Left ventricle myocardium inferior (tissue), 1 donor: ENCODE measurements at places on chromosomes 12 and 14.

- DNase-seq = no peak
Measured at GRCh38 chr12:120118321-120119061, 1.9 kb upstream of the RAB35 start.

GRCh38 chr14:65007202-65007601 lies 20.5 kb downstream of the FNTB start:
- no peak for DNase-seq

- no peak for DNase-seq
Measured at GRCh38 chr12:81465876-81466275, 293.3 kb downstream of the PPFIA2 start.

- no peak for DNase-seq
Measured at GRCh38 chr14:67815573-67816225, 691 bp downstream of the ZFYVE26 start.

DNA sequence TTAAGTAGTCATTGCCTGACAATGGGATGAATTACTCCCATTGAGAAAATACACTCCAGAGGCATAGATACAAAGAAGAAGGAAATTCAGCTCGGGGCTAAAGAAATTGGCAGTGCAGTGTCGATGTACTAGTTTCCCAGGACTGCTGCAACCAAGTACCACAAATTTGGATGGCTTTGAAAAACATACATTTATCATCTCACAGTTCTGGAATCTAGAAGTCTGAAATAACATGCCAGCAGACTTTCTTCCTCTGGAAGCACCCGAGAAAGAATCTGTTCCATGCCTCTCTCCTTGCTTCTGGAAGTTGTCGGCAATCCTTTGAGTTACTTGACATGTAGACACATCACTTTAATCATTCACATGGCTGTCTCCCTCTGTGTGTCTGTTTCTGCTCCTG lies 101.9 kb downstream of the TMTC3 start:
- no peak for DNase-seq

DNA sequence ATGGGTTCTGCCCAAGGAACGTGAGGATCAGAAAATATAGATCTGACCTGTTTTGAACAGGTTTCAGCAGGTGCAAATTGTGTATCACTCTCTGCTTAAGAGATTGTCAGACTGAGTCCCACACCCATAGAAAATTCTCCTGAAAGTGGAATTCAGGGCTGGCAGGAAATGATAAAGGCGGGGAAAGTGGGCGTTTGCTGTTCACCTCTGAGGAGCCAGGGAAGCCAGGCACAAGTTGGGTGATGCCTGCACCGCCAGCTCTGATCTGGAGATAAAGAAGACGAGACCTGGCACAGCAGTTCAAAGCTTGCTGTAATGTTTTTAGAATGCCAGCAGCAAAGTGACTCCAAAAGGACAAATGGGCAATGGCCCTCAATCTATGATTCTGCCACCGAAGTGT lies 356.5 kb upstream of the SOX5 start:
- DNase-seq = no peak

DNA sequence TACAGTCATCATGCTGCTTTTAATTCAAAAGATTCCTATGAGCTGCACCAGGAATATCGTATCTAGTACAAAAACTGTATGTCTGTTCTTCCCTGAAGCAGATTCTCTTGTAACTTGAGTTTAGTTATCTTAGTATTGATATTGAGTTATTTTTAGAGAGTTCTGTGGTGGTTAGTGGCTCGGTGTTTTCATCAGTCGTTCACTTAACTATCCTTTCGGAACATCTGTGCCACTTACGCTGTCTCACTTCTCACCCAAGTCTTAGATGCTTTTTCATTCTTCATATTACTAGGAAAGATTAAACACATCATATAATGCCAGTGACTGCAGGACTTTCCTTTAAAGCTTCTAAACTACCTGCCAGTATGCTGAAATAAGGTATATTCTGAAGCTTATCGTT lies 251.0 kb downstream of the FBXL14 start:
- no peak for DNase-seq

- DNase-seq = no peak
Measured at GRCh38 chr14:75607044-75607443, 28.6 kb downstream of the FLVCR2 start.

- no peak for DNase-seq
Measured at GRCh38 chr12:52614381-52615207, 3.8 kb downstream of the KRT73 start.

GRCh38 chr14:101257551-101257950 lies 303.7 kb upstream of the DIO3 start:
- DNase-seq = no peak

GRCh38 chr12:9793779-9794395 lies 33.2 kb upstream of the CD69 start:
- no peak for DNase-seq

DNA sequence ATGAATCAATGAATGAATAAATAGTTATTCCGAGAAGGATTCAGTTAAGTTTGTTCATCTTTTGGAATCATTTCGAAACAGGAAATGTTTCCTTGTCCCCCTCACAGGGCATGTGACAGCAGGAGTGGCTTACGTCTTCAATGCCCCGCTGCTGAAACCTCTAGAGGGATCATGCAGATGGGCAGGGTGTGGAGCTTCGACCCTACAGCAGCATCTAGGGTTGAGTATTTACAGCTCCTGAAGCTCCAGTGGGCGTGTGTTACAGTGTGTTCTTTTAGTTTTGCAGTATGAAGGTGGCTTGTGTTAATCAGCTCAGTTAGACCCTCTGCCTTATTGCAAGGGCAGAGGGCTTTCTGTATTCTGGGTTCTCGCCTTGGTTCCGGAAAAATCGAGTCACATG lies 2.6 kb downstream of the NAV3 start:
- no peak for DNase-seq

DNA sequence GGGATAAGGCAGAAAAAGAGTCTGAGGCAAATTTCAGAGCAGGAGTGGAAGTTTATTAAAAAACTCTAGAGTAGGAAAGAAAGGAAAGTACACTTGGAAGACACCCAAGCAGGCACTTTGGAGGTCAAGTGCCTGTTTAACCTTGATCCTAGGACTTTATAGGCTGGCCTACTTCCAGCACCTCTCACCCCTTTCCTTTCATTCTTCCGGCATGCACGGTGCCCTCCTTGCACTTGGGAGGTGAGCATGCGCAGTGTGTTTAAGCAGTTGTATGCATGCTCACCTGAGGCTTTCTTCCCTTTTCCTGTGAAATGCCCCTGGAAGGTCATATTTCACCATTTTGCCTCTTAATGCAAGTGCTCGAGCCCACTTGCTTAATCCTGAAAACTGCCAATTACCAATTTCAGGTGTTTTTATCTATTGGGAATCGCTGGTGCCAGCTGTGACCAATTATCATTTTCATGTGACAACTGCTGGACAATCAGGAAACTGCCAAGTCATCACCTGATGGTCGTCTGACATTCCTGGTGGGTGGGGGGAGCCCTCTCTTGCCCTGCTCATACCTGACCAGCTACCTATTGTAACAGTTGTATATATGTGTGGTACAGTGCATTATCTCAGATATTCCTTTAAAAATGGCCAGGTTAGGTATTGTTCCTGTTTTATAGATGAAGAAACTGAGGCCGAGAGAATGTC lies 53.5 kb downstream of the SUDS3 start:
- no peak for DNase-seq

DNA sequence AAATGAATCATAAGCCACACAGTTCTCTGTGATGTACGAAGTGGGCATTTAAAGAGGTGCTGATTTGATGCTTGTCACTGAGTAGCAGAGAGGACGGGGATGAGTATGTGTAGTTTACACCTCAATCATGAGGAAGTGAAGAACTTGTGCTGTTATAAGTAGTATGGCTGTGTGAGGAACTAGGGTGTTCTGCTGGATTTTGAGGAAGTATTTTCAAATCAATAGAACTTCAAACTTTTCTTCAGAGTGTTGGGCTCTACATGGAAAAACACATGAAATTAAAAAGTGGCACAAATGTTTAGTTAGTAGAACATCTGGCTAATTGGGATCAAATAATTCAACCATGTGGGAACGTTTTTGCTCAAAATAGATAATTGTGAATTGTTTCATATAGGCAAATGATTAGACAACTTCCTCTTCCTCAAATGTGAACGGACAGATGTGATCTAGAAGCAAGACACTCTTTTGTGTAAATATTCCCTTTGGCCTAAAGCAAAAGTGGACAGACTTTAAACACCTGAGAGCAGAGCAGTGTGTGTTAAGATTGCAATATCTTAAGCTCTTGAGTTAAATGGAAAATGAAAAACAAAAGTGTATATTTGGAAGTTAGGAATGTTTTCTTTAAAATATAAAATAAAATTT lies 168.5 kb downstream of the NAV3 start:
- no peak for DNase-seq

DNA sequence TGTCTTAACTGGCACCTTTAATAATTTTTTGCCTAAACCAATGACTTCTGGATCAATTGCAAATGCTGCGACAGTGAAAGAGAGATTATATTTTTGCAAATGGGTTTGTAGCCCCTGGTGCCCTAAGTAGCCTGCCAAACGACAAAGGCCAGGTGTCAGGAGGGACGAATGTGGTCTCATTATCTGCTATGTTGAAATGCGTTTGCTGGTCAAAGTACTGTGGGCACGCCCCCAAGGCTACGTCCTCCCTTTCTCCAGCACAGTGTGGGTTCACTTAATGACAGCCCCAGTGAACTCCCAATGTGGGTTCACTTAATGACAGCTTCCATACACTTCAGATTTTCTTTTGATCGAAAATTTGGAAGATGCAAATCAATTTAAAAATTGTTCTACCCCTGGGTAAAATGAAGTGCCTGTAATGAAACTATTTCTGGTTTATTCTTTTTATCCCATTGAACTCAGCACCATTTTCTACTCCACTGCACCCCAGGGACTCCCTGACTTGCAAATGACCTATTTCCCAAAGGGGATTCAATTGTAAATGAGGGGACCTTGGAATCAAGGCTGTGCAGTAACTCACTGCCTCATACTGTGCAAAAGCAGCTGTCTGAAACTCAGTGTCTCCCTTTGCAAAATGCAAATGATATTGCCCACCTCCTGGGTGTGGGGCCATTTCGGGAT lies 1.4 kb downstream of the SERPINA11 start:
- no peak for DNase-seq

DNA sequence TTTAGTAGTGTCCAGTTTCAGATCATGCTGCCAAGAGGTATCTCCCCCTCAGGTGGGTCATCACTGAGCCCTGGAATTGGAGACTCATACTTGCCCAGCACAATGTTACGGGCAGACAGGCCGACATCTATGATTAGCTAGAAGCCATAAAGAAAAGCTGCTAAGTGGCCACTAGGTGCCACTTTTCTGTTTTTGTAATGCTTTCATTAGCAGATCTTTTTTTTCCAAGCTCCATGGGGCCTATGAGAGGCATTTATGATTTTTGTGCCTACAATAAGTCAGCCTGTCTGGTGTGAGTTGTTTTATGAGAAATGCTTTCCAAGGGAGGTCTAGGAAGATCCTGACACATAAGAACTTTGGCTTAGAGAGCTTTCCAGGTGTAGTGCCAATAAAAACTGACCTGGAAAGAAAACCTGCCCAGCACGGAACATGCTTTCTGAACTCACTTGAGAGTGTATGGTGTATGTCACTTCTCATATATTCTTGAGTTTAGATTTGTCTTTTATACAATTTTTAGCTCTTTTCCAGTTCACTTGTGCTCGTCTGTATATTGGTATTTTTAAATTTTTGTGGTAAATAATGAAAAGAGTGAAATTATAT lies 21.8 kb upstream of the SMCO2 start:
- DNase-seq = no peak

- DNase-seq = no peak
Measured at GRCh38 chr12:64696080-64696741, 63.0 kb downstream of the GNS start.

DNA sequence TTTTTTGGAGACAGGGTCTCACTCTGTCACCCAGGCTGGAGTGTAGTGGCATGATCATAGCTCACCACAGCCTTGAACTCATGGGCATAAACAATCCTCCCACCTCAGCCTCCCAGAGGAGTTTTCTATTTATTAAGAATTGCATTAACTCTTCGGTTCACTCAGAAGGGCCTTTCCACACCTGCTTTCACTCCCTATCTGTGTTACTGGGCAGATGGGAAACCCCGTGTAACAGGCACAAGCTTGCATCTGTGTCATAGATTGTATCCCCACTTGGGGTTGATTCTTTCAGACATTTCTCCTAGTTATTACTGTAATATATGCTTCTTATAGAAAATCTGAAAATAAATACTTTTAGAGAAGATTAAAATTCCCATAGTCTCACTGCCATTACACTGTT lies 38.7 kb downstream of the STX2 start:
- DNase-seq = no peak

GRCh38 chr14:92649934-92650545 lies 98.4 kb downstream of the LGMN start:
- peak; percentile 56 for DNase-seq

GRCh38 chr14:72270147-72270727 lies 338.0 kb downstream of the RGS6 start:
- DNase-seq = no peak

GRCh38 chr14:67932708-67933246 lies 113.2 kb downstream of the RAD51B start:
- no peak for DNase-seq

DNA sequence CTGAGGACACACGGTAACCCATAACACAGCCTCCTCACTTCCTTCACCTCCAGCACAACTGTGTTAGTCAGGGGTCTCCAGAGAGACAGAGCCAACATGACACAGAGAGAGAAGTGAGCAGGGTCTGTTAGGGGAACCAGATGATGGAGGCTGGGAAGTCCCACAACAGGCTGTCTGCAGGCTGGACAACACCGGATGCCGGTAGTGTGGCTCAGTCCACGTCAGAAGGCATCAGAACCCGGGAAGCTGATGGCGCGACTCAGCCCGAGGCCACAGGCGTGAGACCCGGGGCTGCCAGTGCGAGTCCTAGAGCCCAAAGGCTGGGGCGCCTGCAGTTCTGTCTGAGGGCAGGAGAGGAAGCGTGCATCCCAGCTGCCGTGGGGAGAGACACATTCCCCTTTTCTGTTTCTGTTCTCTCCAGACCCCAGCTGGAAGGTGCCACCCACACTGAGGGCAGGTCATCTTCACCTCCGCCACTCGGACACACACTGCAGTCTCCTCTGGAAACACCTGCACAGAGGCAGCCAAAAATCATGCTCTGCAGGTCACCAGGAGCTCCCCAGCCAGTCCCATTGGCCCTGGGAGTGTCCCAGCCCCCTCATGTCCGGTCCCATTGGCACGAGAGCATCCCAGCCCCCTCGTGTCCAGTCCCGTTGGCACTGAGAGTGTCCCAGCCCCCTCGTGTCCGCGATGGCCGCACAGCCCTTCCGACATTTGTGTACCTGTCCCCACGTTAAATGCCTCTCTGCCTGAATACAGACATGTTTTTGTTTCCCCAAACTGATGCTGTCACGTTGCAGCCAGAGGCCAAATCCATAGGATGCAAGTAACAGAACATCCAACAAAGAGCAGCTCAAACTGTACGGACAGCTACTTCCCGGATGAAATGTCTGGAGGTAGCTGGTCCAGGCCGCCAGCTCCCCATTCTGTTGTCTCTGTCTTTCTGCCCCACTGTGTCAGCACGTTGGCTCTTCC lies 7.9 kb upstream of the FBRSL1 start:
- DNase-seq = no peak
